ENCODE measurements at places on chromosomes 4 and X.

DNA sequence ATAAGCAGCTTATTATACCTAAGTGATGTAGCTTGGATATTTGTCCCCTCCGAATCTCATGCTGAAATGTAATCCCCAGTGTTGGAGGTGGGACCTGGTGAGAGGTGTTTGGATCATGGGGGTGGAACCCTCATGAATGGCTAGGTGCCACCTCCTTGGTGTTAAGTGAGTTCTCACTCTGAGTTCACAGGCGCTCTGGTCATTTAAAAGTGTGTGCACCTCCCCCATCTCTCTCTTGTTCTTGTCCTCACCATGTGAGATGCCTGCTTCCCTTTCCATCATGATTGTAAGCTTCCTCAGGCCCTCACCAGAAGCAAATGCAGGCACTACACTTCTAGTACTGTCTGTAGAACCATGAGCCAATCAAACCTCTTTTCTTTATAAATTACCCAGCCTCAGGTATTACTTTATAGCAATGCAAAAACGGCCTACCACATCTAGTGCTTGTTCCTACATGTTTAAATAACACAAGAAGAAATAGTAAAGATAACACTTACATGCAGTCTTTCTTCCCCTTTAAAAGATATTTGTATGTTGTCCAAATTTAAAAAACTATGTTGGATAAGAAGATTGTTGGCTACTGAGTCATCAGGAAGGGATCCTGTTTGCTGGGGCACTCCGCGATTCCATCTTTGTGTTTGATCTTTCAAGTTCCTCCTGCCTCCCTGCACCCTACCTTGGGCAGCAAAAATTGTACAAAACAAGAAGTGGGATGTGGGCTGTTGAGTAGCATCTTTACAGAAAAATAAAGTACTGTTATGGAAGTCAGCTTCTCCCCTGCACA, 29.7 kb downstream of the PPP1R2C start:
- DNase-seq = no peak

DNA sequence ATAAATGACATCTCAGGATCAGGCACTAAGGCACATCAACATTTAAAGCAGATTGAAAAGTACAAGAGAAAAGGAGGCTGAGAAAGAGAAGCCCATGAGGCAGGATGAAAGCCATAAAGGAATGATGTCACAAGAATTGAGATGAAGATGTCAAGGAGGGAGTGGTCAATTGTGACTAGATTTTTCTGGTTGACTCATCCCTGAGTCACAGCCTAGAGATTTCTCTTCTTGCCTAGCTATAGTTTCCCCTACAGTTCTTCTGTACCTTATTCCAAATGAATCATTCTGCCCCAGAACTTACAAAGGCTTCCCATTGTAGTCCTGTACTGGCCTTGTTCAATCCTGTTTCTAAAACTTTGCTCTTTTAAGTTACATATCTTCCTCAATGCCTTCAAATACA, 3.4 kb upstream of the USP53 start:
- no peak for DNase-seq

- DNase-seq = no peak
Observed at GRCh38 chr4:108427946-108428485, 192.4 kb upstream of the RPL34 start.

DNA sequence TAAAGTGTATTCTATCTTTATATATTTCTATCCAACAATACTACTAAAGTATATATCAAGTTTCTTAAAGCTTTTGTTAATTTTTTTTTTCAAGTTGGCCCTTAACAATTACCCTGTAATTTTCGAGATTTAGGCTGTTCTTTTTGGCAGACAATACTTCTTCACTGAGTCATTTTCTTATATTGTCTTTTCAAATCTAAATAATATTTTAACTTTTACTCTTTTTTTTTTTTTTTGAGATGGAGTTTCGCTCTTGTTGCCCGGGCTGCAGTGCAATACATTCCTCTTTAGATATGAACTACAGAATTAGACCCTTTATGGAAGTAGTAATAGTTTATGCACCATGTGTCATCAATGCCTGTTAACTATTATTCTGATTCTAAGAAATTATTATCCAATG, 120.7 kb downstream of the GLRA3 start:
- no peak for DNase-seq

DNA sequence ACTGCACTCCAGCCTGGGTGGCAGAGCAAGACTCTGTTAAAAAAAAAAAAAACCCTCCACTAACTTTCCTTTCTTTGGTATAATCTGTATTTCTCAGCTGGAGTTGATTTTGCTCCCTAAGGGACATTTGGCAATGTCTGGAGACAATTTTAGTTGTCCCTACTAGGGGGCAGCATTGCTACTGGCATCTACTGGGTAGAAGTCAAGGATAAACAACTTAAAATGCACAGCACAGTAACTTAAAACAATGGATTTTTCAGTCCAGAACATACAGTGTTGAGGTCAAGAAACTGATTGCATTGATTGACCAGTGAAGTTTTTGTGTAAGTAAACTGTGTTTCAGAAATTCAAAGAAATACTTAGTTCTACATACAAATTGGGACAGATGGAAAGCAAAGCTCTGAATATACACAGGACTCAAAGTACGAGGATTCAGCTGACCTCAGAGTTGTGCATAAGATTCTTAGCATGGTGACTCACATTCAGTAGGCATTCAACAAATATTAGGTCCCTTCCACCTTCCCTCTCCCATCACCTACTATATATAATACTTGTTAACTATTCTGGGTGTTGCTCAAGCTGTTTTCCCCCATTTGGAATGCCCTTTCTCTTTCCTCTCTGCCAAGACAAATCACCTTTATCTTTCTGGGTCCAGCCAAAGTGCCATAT, 8.8 kb downstream of the DDX53 start:
- DNase-seq = no peak

DNA sequence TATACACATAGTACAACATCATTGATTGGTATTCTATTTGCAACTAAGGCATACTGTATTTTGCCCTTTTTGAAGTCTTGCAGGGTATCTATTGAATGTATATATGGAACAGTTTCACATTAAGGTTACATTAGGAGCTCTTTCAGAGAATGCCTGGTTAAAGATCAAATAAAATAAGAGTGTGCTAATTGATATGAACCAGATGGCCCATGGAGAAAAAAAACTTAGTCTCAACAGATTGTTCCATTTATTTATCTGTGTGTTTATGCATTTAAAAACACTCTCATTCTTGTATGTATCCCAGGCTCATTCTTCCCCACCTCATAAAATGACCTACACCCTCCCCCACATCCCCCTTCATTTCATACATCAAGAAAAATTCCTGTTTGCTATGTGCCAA, 35.2 kb upstream of the GRIA2 start:
- DNase-seq = no peak

GRCh38 chr4:174387143-174387542, 103.4 kb downstream of the CEP44 start:
- DNase-seq = no peak
